ENCODE measurements at places on chromosomes 3 and 15.
A peak's percentile ranks its signal among the peaks of the same experiment; 100 is the strongest.

GRCh38 chr15:92625251-92625980 lies 30.2 kb downstream of the FAM174B start:
- DNase-seq, result no peak

GRCh38 chr3:76161856-76162255 lies 376.5 kb upstream of the ZNF717 start:
- no peak for DNase-seq

- DNase-seq, result peak; percentile 13
These were observed 346.3 kb upstream of the MDFIC2 start for GRCh38 chr3:70658513-70659310.

DNA sequence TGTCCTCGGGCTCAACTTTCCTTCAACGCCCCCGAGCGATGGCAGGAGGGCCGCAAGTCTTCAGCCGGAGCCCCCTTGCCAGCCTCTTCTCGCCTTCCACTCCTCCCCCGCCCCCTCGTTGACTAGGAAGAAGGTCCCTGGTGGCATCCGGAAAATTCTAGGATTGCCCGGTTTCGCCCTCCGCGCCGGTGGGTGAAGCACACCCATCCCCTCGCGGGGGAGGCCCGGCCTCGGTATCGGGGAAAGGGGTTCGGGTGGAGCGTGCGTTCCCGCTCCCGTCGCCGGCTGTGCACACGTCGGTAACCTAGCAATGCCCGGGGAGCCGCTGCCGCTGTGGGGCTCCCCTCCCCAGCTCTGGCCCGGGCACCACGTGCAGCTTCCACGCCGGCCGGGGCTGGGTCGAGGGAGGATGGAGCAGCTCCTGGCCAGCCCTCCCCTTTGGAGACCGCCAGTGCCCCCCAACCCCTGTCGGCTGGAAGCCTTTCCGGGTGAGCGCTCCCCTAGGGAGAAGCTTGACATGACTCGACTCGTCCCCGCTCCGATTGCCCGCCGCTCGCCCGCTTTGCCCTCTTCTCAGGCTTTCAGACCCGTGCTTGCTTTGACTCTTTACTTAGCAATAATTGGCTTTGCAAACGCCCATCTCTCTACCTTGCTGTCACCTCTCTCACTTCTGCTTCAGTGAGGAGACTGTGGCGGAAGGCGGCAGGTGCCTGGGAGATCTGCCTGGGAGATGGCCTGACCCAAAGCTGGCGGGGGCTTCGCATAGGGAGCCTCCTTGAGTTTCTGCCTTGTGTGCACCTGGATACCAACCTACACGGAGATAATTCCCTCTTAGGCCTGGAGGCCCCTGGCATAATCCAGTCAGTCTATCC lies 1.3 kb downstream of the CACNA1D start:
- no peak for DNase-seq

DNA sequence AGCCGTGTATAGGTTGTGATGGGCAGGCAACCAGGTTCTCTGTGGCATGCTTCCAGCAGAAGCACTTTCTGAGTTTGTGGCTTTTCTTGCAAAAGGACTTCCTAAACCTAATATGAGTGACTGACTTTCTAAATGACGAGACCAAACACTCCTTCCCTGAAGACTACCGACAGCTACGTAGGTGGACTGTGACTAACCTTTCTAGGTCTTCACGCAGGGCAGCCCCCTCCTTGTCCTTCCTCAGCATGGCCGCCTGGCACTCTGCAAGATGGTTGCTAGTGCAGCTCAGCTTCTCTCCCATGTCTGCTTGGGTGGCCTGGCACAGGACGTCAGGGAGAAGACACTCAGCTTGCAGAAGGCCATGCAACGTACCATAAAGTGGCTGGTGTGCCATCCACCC lies 20.9 kb downstream of the CXCR6 start:
- DNase-seq, result no peak
